ENCODE measurements at places on chromosomes 4 and X.

DNA sequence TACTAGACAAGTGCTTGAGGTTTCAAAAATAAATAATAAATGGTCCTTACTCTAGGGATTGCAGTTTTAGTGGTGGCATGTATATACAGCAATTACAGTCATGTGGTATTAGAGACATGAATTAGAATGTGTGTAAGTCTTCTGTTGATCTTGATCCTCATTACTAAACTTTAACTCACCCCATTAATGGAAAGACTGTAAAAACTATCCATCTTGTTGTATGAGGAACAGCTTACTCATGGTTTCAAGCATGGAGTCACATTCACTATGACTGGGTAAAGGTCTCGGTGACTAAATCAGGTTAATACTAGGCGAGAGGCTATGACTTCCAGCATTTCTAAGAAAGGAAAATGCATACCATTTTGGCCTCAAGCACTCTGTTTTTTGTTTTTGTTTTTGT, 107.0 kb upstream of the HPGD start:
- no peak for DNase-seq

DNA sequence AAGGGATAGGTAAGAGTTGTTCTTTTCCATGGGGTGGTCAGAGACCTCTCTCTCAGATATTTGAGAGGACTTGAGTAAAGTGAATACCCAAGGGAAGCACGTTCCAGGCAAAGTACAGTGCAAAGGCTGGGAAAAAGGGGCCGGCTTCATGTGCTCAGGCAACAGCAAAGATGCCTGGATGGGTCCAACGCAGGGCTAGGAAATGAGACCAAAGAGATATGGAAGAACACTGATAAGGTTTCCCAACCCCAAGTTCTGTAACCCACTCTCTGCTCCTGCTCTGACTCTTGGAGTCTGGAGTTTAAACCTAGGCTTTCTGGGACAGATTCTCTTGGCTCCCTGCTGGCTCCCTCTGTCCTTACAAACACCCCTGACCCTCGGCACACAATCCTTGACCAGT, 36.2 kb upstream of the PROM1 start:
- DNase-seq: peak; percentile 12

DNA sequence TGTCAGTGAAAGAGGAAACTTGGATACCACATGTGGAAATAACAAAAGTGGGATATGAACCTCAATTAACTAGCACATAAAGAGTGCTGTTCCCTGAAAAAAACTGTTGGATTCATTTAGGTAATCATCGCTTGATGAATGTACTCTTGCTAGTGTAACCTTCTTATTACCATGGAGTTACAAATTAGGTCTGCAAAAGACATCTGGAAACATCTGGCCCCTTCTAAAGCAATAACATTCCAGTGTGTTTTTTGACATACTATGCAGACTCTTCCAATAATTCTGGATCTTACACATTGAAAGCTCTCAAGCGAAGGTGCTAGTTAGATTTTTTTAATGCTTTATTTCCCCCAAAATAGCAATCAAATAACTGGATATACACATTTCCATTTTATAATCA, 134.6 kb downstream of the ATP10D start:
- DNase-seq: no peak

DNA sequence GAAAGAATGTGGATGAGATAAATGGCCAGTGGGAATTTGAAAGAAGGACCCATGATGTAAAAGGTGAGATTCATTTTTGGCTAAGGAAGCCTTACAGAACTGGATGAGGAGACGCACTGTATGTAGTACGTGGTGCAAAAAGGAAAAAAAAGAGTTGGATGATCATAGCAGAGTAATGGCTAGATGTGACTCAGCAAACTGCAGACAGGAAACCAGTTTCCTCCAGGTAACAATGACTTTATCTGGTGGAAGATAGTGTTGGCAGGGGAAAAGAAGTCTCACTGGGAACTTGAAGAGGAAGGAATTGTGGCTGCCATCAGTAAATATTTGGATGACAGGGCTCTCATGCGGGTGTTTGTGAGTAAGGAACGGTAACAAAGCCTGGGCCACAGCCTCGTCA, 243.2 kb downstream of the CPE start:
- DNase-seq: no peak

DNA sequence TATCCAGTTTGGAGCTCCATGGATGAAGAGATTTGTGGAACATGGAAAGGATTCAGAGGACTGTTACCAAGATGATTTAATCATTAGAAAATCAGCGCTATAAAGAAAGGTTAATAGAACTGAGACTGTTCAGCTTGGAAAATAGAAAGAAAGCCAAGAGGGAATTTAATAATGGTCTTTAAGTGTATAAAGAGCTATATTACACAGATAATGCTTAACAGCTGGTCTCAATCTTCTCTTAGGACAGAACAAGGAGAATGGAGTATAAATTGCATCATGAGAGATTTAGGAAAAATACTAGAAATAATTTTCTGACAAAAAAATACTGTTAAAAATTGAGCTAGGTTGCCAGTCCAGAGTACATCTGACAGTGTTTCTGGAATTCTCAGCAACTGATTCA, 91.3 kb upstream of the MAGEC2 start:
- no peak for DNase-seq

GRCh38 chrX:26762253-26762652, 546.3 kb downstream of the MAGEB5 start:
- no peak for DNase-seq

DNA sequence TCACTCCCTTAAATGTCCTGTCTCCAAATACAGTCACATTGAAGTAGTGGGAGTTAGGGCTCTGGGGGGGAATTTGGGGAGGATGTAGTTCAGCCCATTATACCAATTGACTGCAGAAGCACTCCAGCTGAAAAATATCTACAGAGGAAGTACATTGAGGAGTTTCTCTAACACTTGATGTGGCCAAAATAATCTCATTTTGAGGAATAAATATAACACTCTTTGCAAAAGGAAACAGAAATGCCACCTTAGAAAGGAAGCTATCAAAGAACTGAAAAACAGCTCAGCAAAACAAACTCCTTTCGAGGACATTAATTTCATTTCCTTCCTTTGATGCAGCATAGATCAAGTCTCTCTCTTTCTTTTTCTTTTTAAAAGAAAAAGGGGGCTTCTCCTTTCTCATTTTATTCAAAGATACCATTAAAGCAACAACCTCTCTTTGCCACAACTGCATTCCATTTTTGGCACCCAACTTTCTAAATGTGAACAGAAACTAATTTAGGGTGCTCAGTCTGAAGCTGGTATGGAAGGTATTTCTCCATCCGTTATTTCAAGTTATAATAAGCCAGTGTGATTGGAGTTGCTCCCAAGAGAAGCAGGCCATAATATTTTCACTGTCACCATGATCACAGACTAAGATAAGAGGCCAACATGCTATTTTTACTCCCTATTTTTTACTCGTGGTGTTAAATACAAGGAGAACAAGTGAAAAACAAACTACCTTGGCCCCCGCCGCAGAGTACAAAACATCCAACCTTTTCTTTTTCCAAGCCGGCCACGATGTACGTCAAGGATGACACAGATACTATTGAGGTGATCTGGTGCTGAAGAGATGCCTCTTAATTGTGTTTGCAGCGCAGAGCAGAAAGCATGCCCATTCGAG, 230.4 kb upstream of the GATB start:
- DNase-seq: no peak

DNA sequence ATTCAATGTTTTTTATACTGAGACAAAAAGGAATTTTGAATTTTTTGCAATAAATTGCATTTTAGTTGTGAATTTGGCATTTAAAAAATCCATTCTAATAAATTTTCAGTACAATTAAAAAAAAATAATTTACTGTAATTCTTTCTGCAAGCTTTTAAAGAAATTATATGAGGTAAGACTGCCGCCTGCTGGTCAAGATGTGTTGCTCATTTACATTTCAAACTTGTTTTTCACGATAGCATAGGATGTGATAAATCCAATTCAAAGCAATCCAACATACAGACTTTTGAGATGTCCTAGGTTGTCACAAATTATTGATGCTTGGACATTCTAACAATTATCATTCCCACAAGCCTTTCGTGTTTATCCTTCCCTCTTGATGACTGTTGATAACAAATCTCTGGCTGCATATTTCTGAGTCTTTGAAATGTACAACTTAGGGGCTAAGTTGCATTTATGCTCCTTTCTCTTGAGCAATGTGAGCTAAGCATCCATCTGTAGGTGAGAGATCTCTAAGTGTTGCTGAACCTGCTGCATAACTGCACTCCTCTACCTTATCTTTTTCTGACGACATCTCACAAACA, 21.7 kb upstream of the MFAP3L start:
- DNase-seq: peak; percentile 55

GRCh38 chrX:12741416-12741815, 49.8 kb upstream of the PRPS2 start:
- DNase-seq: no peak
